Cardiac septum (tissue), 1 donor: ENCODE measurements at places on chromosomes 12 and 14. TPM values are rescaled to one million over a fixed set of nuclear protein-coding genes. Genes with fewer than 3 reads are reported as not detected.

DNA sequence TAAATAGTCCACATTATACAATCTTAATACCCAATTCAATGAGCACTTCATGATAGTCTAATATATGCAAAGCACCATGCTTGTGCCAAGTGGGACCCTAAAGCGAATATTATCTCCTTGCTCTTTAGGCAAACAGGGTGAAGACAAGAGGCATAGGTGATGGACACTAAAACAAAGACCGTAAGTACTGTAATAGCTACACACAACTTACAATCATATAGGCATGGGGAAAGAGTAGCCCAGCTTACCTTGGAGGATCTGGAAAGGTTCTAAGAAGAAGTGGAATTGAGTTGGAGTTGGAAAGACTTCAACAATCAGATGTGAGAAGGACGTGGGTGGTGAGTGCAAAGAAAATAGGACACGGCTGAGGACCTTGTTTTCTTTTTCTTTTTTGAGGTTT is 19.1 kb upstream of the BCL2L14 start:
- DNase-seq: no peak

DNA sequence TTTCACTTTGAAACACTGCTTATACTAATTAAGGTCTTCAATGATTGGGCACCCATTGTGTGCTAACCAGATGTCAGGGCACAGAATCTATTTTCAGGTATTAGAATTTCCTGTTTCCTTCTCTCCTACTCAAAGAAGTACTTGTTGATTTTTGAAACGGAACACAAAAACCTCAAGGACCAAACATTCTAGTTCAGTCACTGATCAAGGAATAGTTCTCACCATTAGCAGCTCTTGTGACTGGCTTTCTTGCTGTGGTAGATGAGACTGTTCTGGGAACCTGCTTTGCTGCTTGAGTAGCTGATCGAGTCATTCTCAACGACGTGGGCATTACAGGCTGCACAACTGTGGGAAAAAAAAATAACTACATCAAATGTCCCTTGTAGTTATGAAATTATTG is 11.0 kb downstream of the DLGAP5 start:
- no peak for DNase-seq

GRCh38 chr12:100375038-100375735 is 18.3 kb downstream of the SLC17A8 start:
- no peak for DNase-seq

DNA sequence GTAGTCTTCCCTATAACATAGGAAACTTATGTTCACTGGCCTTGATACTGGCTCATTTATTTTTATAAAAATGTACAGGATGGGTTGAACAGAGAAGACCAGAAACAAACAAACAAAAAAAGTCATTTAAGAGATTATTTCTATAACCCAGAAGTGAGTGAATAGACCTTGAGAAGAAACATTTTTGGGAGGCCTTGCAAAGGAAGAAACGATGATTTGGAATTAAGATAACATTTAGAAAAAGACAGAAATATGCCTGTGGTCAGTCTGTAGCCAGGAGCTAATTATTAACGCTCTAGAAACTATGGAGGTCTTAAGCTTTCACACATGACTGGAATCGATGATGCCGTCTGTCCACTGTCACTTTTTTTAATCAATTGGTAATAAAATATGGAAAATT is 264.0 kb downstream of the EGLN3 start:
- DNase-seq: no peak

- DNase-seq: no peak
These were observed 282.5 kb upstream of the TMPO start for GRCh38 chr12:98232753-98233390.

DNA sequence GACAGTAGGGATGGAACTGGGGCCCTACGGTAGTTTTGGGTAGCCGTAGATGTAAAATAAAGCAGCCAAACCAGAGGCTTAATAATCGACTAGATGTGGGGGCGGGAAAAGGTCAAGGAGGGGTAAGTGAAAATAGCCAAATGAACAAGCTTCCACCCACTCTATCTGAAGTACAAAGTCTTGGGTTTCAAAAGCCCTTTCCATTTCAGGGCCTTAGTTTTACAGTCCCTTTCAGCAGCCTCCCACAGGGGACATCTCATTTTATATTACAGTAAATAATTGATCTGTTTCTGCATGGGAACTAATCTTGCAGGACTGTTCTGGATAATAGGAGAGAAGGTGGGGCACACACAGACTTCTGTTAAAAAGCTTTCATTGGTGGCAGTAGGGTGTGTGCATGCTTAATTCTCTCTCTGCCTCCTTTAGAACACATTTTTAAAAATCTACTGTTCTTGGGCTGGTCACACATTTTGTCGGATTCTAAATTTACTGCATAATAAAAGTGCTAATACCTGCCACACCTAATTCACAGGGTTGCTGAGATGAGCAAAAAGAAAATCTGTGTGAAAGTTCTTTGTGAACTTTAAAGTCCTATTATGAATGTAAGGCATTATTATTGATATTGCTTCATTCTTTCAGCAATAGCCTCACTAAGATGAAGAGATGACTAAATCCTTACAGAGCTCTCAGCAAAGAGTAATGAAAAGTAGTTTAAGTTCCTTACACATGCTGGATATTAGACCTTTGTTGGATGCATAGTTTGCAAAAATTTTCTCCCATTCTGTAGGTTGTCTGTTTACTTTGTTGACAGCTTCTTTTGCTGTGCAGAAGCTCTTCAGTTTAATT is 104.6 kb downstream of the ITPR2 start:
- no peak for DNase-seq

- peak; percentile 63 for DNase-seq
These were observed 4.2 kb downstream of the PTPN6 start for GRCh38 chr12:6955108-6956020.

DNA sequence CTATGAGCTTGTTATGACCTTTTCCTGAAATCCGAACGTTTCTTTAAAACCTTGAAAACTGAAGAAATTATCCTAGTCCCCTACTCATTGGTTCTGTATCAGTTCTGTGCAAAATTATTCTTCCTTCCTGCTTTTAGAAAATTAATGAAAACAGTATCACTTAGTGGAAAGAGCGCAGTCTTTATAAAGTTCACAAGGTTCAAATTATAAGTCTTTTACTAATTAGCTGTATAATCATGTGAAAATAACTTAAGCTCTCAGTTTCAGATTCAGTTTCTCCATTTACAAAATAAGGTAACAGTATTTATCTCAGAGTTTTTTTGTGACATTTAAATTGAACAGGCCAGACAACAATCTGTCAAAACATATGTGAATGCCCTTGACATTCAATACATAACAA is 306.1 kb downstream of the ADAMTS20 start:
- no peak for DNase-seq

GRCh38 chr12:124640056-124640455 is 72.6 kb upstream of the NCOR2 start:
- DNase-seq: no peak

DNA sequence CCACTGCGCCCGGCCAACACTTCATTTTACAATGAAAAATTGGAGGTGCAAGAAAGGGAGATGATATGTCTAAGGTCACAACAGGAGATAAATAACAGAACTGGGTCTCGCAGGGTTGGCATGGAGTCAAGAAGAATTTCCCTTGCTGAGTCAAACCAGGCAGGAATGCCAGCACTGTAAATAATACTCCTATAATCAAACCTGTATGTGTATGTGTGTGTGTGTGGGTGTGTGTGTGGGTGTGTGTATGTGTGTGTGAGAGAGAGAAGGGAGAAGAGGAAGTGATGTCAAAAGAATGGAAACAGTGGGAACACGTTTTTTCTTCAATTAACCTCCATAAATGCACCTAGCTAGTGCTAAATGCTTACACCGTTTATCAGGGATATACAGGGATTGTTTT is 70.4 kb downstream of the TMEM116 start:
- no peak for DNase-seq

DNA sequence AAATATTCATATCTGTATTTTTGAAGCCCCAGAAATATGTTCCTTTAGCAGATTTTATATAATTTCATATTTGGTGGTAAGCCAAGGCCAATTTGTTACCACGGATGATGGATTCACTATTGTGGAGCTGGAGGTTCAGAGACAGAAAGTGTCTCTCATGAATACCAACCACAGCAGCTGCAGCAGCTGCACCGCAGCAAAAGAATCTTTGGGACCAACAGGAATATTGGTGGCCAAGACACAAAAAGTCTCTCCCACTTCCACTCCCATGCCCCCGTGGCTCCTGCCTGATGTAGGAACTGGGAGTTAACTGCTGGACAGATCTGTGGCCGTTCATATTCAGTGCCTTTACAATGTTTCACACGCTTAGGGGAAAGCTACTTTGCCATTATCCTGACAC is 155.3 kb downstream of the ADAMTS20 start:
- DNase-seq: no peak

DNA sequence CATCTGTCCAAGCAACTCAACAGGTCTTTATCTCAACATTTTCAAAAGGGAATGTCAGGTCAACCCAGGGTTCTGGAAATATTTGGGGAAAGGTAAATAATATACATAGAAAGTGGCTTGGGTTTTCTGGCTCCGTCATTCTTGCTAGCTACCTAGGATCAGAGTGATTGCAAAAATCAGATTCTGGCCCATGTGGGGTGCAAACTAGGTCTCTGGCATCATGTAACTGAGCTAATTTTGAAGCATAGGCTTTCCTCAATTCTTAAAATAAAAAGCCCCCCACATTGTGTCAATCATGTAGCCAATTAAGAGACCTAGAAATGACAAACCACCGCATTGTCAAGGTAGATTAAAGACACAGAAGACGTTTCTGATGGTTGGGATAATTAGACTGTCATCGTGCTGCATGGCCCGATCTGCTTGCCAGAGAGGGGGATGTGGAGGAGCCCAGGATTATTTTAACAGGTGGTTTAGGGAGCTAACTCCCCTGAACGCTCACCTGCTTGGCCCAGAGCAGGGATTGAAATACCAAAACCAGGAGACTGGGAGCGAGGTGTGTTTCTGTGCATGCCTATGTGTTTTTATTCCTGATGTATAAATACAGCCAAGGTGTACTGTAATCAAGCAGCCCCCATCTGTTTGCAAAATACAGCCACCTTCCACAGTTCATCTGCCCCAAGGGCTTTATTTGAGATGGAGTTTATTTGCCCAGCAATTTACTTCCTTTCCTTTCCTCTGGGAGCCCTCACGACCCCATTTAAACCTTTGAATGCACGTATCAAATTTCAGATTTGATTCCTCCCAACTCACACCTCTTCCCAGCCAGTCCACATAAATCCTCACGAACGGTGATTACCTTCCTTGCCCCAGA is 189.5 kb downstream of the TTC8 start:
- no peak for DNase-seq

Gene TBK1
- 13.8 TPM for total RNA-seq

Gene EPYC
- not detected for total RNA-seq

Gene ZNF10
- total RNA-seq: 8.0 TPM

Gene POTEM
- total RNA-seq: not detected

Gene ZFYVE21
- 60.9 TPM for total RNA-seq

Gene DTX1
- total RNA-seq: 2.6 TPM
